Activated CD8-positive, alpha-beta memory T cell treated with anti-CD3 and anti-CD28 coated beads for 1 hour (primary cell): ENCODE measurements at places on chromosomes 7 and 10.

- no peak for DNase-seq
These were observed 92.6 kb downstream of the POLL start for GRCh38 chr10:101495324-101495925.

DNA sequence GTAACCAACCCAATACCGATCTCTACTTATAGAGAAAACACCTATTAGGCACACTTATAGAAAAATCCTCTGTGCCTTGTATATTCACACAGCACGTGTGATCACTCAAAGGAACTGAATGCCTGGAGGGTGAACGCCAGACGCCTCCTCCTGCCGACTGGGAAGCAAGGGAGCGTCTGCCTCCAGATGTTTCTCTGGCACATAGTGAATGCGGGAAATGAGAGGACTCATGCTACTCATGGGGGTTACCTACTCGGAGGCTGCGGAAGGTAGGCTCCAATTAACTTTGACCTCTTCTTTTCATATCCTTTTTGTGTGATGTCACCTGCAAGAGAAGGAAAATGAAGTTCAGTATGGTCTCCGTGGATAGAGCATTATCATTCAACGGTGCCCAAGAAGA lies 203.3 kb downstream of the DIP2C start:
- no peak for DNase-seq

- no peak for DNase-seq
These were observed 12.8 kb upstream of the FFAR4 start for GRCh38 chr10:93553482-93554315.

GRCh38 chr7:149261316-149261828 lies 624 bp upstream of the ZNF783 start:
- no peak for DNase-seq

DNA sequence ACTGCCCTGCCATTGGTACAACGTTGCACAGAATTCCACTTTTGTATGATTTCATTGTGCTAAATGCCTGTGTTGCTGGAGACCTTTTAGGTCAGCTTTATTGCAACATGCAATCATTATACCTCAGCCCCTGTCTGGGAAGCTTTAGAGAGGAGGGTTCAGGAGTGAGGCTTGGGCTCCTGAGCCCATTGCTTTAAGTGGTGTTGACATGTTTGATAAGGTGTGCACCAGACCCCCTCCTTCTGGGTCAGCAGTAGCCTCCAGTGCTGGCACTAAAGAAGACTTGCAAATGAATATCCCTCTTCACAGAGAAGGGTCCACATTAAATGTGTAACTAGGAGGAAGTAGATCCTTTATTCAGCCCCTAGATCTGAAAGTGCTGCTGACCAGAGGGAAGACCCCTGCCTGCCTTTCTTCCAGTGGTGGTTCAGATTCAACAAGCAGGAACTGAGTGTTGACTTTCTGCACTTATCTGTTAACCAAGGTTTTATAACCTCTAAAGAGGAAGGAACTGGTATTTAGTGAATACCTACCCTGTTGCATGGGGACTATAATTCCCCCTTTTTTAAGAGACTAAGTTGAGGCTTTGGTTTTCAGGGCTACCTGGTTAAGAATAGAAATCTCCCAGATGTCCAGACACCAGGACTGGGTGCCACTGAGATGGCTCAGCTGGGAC lies 369.4 kb upstream of the IGFBP3 start:
- no peak for DNase-seq

DNA sequence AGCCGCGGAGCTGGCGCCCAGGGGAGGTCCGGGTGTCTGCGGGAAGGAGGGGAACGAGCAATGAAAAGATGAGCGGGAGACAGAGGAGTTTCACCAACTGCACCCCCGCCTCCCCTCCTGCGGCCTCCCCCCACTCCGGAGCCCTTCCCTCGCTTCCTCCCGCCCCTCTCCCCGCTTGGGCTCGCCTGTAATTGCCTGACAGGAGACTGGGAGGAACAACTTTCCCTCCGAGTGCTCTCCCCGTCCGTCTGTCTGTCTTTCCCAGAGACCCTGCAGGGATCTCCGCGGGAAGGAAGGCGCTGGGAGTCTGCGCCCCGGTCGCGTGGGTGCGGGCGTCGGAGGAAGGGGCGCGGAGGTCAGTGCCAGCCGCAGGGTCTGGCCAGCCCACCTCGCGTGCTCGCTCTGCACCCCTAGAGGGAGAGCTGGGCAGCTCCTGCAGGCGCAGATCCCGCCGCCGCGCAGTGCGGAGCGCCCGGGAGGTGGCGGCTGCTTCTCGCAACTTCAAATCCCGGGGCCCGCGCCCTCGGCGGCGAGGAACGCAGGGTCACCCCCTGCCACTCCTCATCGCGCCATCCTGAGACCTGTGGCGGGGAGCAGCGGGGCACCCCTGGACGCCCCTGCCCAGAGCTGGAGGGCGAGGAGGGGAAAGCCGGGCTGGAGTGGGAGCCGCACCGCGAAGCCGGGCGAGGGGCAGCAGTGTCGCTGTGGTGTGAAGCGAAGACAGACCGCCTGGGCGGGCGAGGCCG lies 511 bp upstream of the NRP1 start:
- no peak for DNase-seq

GRCh38 chr7:137269240-137269639 lies 74.3 kb downstream of the PTN start:
- no peak for DNase-seq

- DNase-seq, result no peak
These were observed 70.5 kb downstream of the KLF6 start for GRCh38 chr10:3714531-3714930.

- DNase-seq, result no peak
These were observed 2.8 kb upstream of the CELF2 start for GRCh38 chr10:11014671-11015445.

- no peak for DNase-seq
These were observed 109.1 kb downstream of the MTERF1 start for GRCh38 chr7:91771394-91771793.

DNA sequence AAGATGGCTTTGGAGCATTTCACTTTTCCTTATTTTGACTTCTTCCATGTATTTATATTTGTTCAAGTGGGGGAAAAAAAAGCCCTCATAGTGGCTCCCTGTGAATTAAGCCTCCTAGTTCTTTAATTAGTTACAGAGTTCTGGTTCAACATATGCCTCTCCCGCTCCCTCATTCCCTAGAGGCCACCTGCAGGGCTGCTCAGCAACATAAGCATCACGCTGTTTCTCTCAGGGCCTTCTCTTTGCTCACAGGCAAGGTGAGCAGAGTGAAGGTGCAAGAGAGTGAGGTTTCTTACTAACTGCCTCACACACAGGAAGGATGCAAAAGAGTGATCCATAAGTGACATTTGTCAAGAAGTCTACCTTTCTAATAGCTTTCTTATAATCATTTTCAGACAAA lies 196.7 kb downstream of the SEMA3E start:
- DNase-seq, result no peak

DNA sequence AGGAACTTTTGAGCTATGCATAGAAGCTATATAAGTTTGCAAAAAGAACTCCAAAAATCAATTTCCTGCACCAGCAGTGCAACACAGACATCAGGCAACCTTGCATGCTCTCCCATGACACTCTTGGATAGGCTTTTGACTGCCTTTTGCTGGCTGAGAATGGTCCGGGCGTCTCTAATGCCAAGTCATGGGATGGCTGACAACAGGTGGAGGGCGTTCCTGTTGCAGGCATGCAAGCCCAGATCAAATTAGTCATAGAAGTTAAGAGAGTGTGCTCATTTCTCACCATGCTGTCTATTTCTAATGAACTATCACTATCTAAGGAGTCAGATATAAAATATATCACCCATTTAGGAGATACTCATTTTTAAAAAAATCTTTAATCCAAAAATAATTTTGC lies 8.4 kb downstream of the PLCE1 start:
- no peak for DNase-seq

DNA sequence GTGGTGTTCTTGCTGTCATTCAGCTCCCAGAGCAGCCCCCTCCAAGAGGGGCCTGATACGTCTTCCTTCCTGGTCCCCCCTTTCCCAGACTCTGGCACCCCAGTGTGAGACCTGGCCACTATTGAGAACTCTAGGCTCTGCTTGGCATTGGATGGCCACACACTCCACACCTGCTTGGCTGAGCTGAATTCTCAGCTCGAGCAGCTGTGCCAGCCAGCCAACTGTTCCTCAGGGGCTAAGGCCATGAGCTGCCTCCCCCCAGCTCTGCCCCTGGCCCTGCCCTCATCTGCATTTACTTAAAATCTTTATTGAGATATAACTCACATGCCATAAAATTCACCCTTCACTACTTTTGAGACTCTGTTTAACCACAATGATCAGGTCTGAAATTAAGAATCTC lies 6.7 kb downstream of the TLL2 start:
- DNase-seq, result no peak

- no peak for DNase-seq
These were observed 4.3 kb upstream of the GSTO1 start for GRCh38 chr10:104250371-104250770.

DNA sequence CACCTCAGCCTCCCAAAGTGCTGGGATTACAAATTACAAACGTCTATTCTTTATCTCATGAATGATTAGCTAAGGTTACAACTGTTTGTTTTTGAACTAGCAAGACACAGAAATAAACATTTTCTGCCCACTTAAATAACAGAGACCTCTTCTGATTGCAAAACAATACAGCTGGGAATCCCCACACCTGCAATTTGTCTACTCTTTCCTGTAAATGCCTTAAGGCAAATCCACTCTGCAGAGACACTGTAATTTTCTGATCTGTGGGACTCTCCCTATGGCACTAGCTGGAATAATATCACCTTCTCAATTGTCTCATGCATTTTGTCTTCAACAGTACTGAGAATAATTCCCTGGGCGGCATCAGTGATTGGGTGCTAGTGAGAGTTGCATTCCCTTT lies 149.3 kb upstream of the FAM3C start:
- no peak for DNase-seq

DNA sequence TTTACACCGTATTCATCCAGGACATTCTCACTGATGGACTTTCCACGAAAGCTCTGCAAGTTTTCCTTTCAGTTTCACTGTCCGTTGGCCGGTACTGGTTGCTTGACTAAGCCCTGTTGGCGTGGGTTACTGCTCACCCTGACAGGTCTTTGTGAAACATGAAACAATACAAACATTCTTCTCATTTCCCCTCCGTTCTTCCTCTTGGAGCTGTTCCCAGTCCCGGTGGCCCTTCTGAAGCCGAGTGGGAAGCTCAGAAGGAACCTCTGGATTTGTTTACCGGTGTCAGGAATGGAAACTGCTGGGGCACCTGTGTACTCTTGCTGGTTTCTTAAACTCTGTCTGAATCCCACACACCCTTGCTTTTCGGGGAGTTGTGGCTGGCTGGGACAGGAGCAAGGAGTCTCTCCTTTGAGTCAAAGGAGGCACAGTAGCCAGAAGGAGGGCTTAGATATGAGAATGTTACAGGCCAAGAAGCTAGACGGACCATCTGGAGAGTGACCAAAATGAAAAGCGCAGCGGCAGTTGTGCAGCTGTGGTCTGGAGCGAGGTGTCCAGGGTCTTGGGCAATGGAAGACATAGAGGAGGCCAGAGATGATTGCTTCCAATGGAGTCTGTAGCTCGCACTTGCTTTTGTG lies 45.7 kb downstream of the LYZL2 start:
- DNase-seq, result no peak

GRCh38 chr7:1418505-1419309 lies 40.6 kb downstream of the MICALL2 start:
- DNase-seq, result no peak

DNA sequence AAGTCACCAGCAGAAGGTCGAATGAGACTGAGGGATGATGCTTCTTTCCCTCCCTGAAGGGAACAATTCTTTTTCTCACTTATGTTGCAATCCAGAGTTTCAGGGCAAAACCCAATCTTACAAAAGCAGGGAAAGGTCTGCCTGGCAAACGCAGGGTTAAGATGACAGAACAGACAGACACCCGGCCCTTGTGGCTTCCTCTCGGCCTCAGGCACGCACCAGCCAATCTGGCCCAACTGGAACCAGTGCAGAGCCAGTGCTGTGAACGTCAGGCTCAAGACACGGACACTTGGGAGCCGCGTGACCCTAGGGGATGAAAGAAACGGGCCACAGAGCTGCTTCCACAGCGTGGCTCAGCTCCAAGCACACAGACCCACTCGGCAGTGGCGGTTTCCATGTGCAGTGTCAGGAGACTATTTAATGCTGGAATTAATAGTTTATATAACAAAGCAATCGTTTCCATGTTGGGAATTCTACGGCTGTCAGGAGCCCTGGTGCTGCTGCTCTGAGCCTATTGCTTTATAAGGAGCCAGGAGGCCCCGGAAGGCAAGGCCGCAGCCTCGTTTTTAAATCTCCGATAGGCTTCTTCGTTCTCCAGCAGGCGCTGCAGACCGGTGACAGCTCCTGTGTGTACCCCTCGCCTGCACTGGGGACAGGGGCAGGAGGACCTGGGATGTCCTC lies 198.4 kb downstream of the DIP2C start:
- DNase-seq, result no peak

DNA sequence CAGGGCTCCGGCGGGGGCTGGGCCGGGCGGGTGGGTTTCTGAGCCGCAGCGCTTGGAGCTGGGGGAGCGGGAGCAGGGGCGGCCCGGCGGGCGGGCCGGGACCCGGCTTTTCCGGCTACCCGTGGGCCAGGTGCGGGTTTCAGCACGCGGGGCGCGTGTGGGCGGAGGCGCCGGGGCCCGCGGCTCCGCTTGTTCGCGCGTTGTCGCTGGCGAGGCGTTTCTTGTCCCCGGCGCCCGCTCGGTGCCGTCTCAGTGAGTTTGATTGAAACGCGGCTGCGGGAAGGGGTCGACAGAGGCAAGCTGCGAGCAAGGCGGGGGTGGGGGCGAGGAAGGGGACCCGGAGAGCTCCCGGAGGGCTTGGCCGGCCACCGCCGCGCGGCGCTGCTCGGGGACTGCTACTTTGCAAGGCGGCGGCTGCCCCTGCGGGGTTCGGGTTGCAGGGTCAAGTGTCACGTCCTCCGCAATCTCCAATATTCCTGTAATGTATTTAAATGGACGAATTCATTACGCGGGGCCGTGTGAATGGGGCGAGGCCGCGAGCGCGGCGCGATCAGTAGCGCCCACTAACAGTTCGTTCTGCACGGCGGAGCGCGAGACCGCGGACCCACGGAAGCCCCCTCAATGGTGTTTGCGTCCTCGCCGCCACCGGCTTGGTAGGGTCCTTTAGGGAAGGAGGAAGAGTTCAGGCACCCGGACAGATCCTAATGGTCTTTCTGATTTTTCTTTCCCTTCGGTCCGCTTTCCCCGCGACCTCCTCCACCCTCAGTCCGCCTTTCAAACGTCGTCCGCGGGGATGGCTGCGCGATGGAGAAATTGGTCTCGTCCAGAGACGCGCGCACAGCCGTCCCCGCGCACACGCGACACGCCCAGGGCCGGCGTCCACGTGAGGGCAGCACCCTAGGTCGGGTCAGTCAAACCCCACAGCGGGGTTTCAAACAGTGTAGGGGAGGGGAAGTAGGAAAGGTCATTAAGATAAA lies 76.9 kb downstream of the INSIG1 start:
- no peak for DNase-seq

GRCh38 chr7:23268746-23269145 lies 22.2 kb downstream of the GPNMB start:
- DNase-seq, result no peak
